ENCODE measurements at places on chromosomes 4 and X. TPM values are rescaled to one million over a fixed set of nuclear protein-coding genes. Genes with fewer than 3 reads are reported as not detected.

SGMS2 gene
- total RNA-seq: 79.0 TPM

RS1 gene
- total RNA-seq: not detected

KIAA1210 gene
- not detected for total RNA-seq

P2RY10 gene
- not detected for total RNA-seq

USP17L19 gene
- total RNA-seq: not detected

HPGD gene
- 16.5 TPM for total RNA-seq

NUP62CL gene
- total RNA-seq: 4.2 TPM

ESX1 gene
- not detected for total RNA-seq

TCP11X2 gene
- total RNA-seq: not detected

AKAP4 gene
- not detected for total RNA-seq

FAM50A gene
- total RNA-seq: 63.8 TPM

CT45A10 gene
- total RNA-seq: not detected

ARMCX1 gene
- 21.1 TPM for total RNA-seq

VCX2 gene
- total RNA-seq: not detected

SRPX2 gene
- 7.7 TPM for total RNA-seq

LPAR4 gene
- total RNA-seq: 5.3 TPM

XAGE1B gene
- not detected for total RNA-seq

PNMA6F gene
- not detected for total RNA-seq

BGN gene
- 29.6 TPM for total RNA-seq

FATE1 gene
- total RNA-seq: 0.29 TPM

CXorf51A gene
- total RNA-seq: not detected

HTR2C gene
- total RNA-seq: 0.71 TPM

CXCL6 gene
- total RNA-seq: 0.64 TPM

TMEM271 gene
- total RNA-seq: 0.21 TPM

ITIH6 gene
- not detected for total RNA-seq

ZNF518B gene
- 37.6 TPM for total RNA-seq

NEK1 gene
- 17.7 TPM for total RNA-seq

PPP1R2C gene
- total RNA-seq: not detected

MAMLD1 gene
- total RNA-seq: 7.0 TPM

LEF1 gene
- 66.1 TPM for total RNA-seq

BBS7 gene
- 19.0 TPM for total RNA-seq

FAM9B gene
- total RNA-seq: not detected

MAB21L2 gene
- 0.55 TPM for total RNA-seq

TRPC3 gene
- total RNA-seq: 0.45 TPM

EFHC2 gene
- total RNA-seq: 0.21 TPM

FHIP1A gene
- total RNA-seq: 13.2 TPM

CLDN34 gene
- 0.86 TPM for total RNA-seq

USP17L25 gene
- total RNA-seq: not detected

IQCM gene
- total RNA-seq: not detected

SYTL5 gene
- total RNA-seq: 3.5 TPM

IL13RA1 gene
- 21.6 TPM for total RNA-seq

SUPT20HL2 gene
- total RNA-seq: not detected

TEX11 gene
- total RNA-seq: not detected

TNIP3 gene
- 0.24 TPM for total RNA-seq

NWD2 gene
- total RNA-seq: 1.5 TPM

ABCG2 gene
- 21.5 TPM for total RNA-seq
